Suprapubic skin (tissue), 4 donors: ENCODE measurements at places on chromosomes 5 and 9. TPM values are rescaled to one million over a fixed set of nuclear protein-coding genes. Genes with fewer than 3 reads are reported as not detected.

Gene PCDHGA9
- total RNA-seq = 4.9 TPM

Gene WNK2
- total RNA-seq = 49.6 TPM

Gene PDE6A
- 1.1 TPM for total RNA-seq

Gene NMUR2
- not detected for total RNA-seq

Gene SAP30L
- 16.1 TPM for total RNA-seq

Gene SLC6A7
- total RNA-seq = not detected

Gene GMCL2
- 0.49 TPM for total RNA-seq

Gene PCDHGB6
- 4.5 TPM for total RNA-seq

Gene IRX1
- total RNA-seq = 7.9 TPM

GRCh38 chr5:146015001-146015400, 78.6 kb downstream of the SH3RF2 start:
- DNase-seq = no peak
- H3K27me3 ChIP-seq = no peaks in the 10 kb centered on the region
- H3K27ac ChIP-seq = no peak overlapping the region
- H3K36me3 ChIP-seq = peaks cover 8% of the 10 kb centered on the region
- no peak overlapping the region for H3K4me3 ChIP-seq

- no peak overlapping the region for H3K27ac ChIP-seq
- peaks cover 16% of the 10 kb centered on the region for H3K4me1 ChIP-seq
- no peaks in the 10 kb centered on the region for H3K27me3 ChIP-seq
- H3K4me3 ChIP-seq = no peak overlapping the region
These were observed 155.8 kb upstream of the RETREG1 start for GRCh38 chr5:16772556-16772955.

- no peak overlapping the region for H3K4me3 ChIP-seq
- no peak overlapping the region for H3K27ac ChIP-seq
- H3K36me3 ChIP-seq = no peaks in the 10 kb centered on the region
These were observed 100.6 kb downstream of the PBX3 start for GRCh38 chr9:125847735-125848134.

DNA sequence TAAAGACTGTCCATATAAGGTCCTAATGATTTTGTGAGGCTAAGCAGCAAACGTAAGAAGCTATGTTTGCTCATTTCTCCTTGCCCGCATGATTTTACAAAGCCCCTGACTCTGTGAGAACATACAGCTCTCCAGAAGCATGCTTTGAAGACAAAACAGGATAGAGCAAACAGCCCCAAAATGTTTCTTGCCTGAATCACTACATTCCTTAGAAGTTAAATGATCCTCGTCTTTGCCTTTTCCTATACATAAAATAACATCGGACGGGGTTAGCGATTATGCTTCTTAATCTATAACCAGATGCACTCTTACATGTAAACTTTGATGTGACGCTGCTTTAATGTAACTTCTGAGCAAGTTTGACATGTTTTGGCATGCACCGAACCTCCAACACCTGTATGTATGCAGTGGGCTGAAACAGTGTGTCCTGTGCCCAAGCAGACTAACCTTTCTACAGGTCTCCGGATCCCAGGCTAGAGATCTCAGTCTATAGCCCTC, 353.7 kb downstream of the CETN3 start:
- no peaks in the 10 kb centered on the region for H3K36me3 ChIP-seq
- no peak for DNase-seq
- H3K4me1 ChIP-seq = no peaks in the 10 kb centered on the region
- H3K27ac ChIP-seq = no peak overlapping the region

- H3K27me3 ChIP-seq = no peaks in the 10 kb centered on the region
- DNase-seq = no peak
- no peak overlapping the region for H3K4me3 ChIP-seq
These were observed 20.0 kb downstream of the TMEFF1 start for GRCh38 chr9:100492952-100493351.

GRCh38 chr5:122715095-122715494, 59.8 kb upstream of the SNX2 start:
- H3K27me3 ChIP-seq = no peaks in the 10 kb centered on the region
- no peak for DNase-seq
- H3K4me3 ChIP-seq = no peak overlapping the region
- no peaks in the 10 kb centered on the region for H3K36me3 ChIP-seq
- H3K4me1 ChIP-seq = no peaks in the 10 kb centered on the region
- no peak overlapping the region for H3K27ac ChIP-seq

GRCh38 chr5:36641431-36641830, 35.0 kb downstream of the SLC1A3 start:
- H3K27ac ChIP-seq = no peak overlapping the region
- H3K4me1 ChIP-seq = no peaks in the 10 kb centered on the region
- H3K27me3 ChIP-seq = no peaks in the 10 kb centered on the region
- no peak for DNase-seq
- H3K36me3 ChIP-seq = no peaks in the 10 kb centered on the region
- no peak overlapping the region for H3K4me3 ChIP-seq

- H3K4me3 ChIP-seq = no peak overlapping the region
- H3K27me3 ChIP-seq = no peaks in the 10 kb centered on the region
- no peaks in the 10 kb centered on the region for H3K36me3 ChIP-seq
- H3K4me1 ChIP-seq = no peaks in the 10 kb centered on the region
These were observed 396.5 kb downstream of the ANXA1 start for GRCh38 chr9:73548201-73548600.

GRCh38 chr9:124475158-124475867, 25.1 kb downstream of the ADGRD2 start:
- peaks cover 10% of the 10 kb centered on the region for H3K4me1 ChIP-seq
- H3K36me3 ChIP-seq = no peaks in the 10 kb centered on the region
- no peak overlapping the region for H3K4me3 ChIP-seq
- no peak for DNase-seq

GRCh38 chr9:134204991-134205578, 40.7 kb upstream of the RNU6ATAC start:
- H3K4me1 ChIP-seq = peaks cover 10% of the 10 kb centered on the region
- H3K36me3 ChIP-seq = no peaks in the 10 kb centered on the region
- no peaks in the 10 kb centered on the region for H3K27me3 ChIP-seq
- peak; percentile 67 for DNase-seq
- H3K27ac ChIP-seq = no peak overlapping the region

DNA sequence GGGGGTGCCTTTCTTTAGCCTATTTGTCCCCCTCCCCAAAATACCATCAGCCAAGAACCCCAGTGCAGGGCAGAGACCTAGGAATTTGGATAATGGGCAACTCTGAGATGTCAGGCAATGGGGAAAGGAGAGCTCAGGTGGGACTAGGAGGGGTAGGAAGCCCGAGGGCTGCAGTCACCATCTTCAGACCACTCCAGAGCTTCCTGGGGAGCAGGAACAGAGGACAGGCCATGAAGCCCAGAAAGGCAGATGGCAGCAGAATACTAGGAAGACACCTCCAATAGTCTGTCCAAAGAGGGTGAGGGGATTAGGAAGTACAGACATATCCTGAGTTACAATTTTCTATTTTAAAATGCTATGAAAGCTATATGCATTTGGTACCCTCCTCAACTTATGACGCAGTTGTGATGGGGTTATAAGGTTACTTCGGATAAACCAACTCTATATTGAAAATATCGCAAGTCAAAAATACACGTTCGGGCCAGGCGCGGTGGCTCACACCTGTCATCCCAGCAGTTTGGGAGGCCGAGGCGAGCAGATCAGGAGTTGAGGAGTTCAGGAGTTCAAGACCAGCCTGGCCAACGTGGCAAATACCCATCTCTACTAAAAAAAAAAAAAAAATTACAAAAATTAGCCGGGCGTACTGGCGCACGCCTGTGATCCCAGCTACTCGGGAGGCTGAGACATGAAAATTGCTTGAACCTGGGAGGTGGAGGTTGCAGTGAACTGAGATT, 34.6 kb upstream of the IL17B start:
- H3K36me3 ChIP-seq = no peaks in the 10 kb centered on the region
- H3K27me3 ChIP-seq = no peaks in the 10 kb centered on the region
- no peak for DNase-seq
- peak overlapping the region; percentile 11 for H3K27ac ChIP-seq
- H3K4me3 ChIP-seq = no peak overlapping the region

- H3K4me3 ChIP-seq = no peak overlapping the region
- no peak for DNase-seq
- H3K27ac ChIP-seq = no peak overlapping the region
These were observed 2.3 kb upstream of the IARS1 start for GRCh38 chr9:92295827-92296258.

- no peak overlapping the region for H3K4me3 ChIP-seq
- DNase-seq = no peak
- H3K4me1 ChIP-seq = no peaks in the 10 kb centered on the region
- H3K27me3 ChIP-seq = no peaks in the 10 kb centered on the region
These were observed 53.1 kb upstream of the FCN2 start for GRCh38 chr9:134827559-134827958.

- no peak overlapping the region for H3K4me3 ChIP-seq
- no peak overlapping the region for H3K27ac ChIP-seq
- H3K4me1 ChIP-seq = peaks cover 8% of the 10 kb centered on the region
- H3K27me3 ChIP-seq = no peaks in the 10 kb centered on the region
These were observed 32.4 kb downstream of the WHRN start for GRCh38 chr9:114472765-114473446.

- no peaks in the 10 kb centered on the region for H3K27me3 ChIP-seq
- H3K36me3 ChIP-seq = peaks cover 54% of the 10 kb centered on the region
- no peaks in the 10 kb centered on the region for H3K4me1 ChIP-seq
- DNase-seq = no peak
- H3K27ac ChIP-seq = no peak overlapping the region
These were observed 18.7 kb downstream of the ANXA1 start for GRCh38 chr9:73170185-73170957.

GRCh38 chr9:131259432-131259898, 16.8 kb downstream of the FAM78A start:
- H3K27me3 ChIP-seq = no peaks in the 10 kb centered on the region
- peaks cover 18% of the 10 kb centered on the region for H3K36me3 ChIP-seq
- H3K4me1 ChIP-seq = peaks cover 19% of the 10 kb centered on the region
- H3K27ac ChIP-seq = no peak overlapping the region
- no peak overlapping the region for H3K4me3 ChIP-seq
- no peak for DNase-seq

DNA sequence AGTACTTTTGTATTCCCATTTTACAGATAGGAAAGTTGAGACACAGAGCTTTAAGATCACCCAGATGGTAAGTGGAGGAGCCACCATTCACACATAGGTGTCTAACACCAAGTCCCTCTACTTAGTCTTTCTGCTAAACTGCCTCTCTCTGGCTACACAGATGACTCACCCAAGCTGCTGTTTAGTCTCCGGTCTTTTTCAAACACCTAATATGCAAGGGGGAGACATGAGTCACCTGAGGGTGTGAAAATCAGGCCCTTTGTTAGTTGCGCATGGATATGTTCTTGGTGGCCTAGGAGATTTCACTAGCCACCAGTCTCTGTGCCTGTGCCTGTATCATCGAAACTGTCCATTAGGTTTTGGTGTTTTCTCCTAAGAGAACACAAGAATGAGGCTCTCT, 117.8 kb downstream of the MAST4 start:
- H3K4me1 ChIP-seq = peaks cover 16% of the 10 kb centered on the region
- H3K27ac ChIP-seq = no peak overlapping the region
- no peak for DNase-seq
- H3K36me3 ChIP-seq = no peaks in the 10 kb centered on the region
- no peak overlapping the region for H3K4me3 ChIP-seq

- no peaks in the 10 kb centered on the region for H3K27me3 ChIP-seq
- no peaks in the 10 kb centered on the region for H3K36me3 ChIP-seq
- no peak overlapping the region for H3K27ac ChIP-seq
- H3K4me3 ChIP-seq = no peak overlapping the region
- no peaks in the 10 kb centered on the region for H3K4me1 ChIP-seq
These were observed 63.1 kb downstream of the ABHD17B start for GRCh38 chr9:71847892-71848291.

GRCh38 chr9:129111528-129112151, 425 bp downstream of the PTPA start:
- H3K27me3 ChIP-seq = no peaks in the 10 kb centered on the region
- H3K27ac ChIP-seq = peak overlapping the region; percentile 91

- DNase-seq = no peak
- H3K4me1 ChIP-seq = no peaks in the 10 kb centered on the region
- no peaks in the 10 kb centered on the region for H3K36me3 ChIP-seq
- H3K4me3 ChIP-seq = no peak overlapping the region
These were observed 26.0 kb downstream of the ERP44 start for GRCh38 chr9:100072805-100073204.

- DNase-seq = no peak
- no peaks in the 10 kb centered on the region for H3K27me3 ChIP-seq
- H3K4me1 ChIP-seq = peaks cover 42% of the 10 kb centered on the region
These were observed 251.3 kb downstream of the GAS1 start for GRCh38 chr9:86695910-86696424.

DNA sequence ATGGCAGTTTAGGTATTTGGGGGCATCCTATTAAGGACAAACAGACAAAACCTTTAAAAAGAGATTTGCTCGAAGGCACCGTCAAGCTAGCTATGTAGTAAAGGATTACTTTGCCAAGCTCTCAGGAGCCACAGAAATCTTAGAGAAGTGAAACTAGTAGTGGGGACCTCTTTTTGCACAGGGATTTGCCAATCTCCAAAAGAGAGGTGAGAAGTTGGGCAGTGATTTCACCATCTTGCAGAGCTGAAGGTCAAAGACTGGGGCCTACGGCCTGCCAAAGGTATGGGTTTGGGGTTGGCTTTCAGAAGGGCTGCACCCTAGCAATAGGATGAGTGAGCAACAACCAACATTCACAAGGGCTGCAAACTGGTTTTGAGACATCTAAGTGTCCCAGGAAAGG, 1.6 kb upstream of the FCN1 start:
- H3K4me3 ChIP-seq = no peak overlapping the region
- peaks cover 31% of the 10 kb centered on the region for H3K27me3 ChIP-seq
- no peaks in the 10 kb centered on the region for H3K36me3 ChIP-seq
- no peaks in the 10 kb centered on the region for H3K4me1 ChIP-seq

GRCh38 chr9:131500377-131500776, 2.3 kb upstream of the POMT1 start:
- peaks cover 44% of the 10 kb centered on the region for H3K36me3 ChIP-seq
- H3K27me3 ChIP-seq = no peaks in the 10 kb centered on the region
- peak overlapping the region; percentile 27 for H3K27ac ChIP-seq
- no peak for DNase-seq
- no peak overlapping the region for H3K4me3 ChIP-seq

GRCh38 chr9:74035786-74036185, 461.3 kb upstream of the RORB start:
- DNase-seq = no peak
- H3K4me1 ChIP-seq = no peaks in the 10 kb centered on the region
- H3K27me3 ChIP-seq = no peaks in the 10 kb centered on the region
- no peak overlapping the region for H3K27ac ChIP-seq
- H3K4me3 ChIP-seq = no peak overlapping the region

GRCh38 chr9:75146229-75146628, 57.9 kb downstream of the OSTF1 start:
- no peaks in the 10 kb centered on the region for H3K27me3 ChIP-seq
- no peak overlapping the region for H3K27ac ChIP-seq
- no peak overlapping the region for H3K4me3 ChIP-seq
- no peaks in the 10 kb centered on the region for H3K4me1 ChIP-seq
- H3K36me3 ChIP-seq = peaks cover 70% of the 10 kb centered on the region

- no peak overlapping the region for H3K4me3 ChIP-seq
- peaks cover 8% of the 10 kb centered on the region for H3K4me1 ChIP-seq
- H3K36me3 ChIP-seq = no peaks in the 10 kb centered on the region
- DNase-seq = no peak
- no peaks in the 10 kb centered on the region for H3K27me3 ChIP-seq
- H3K27ac ChIP-seq = no peak overlapping the region
These were observed 291.2 kb downstream of the CWC27 start for GRCh38 chr5:65059681-65060598.

GRCh38 chr5:160213537-160213936, 15.8 kb upstream of the FABP6 start:
- no peaks in the 10 kb centered on the region for H3K36me3 ChIP-seq
- H3K27ac ChIP-seq = no peak overlapping the region
- no peaks in the 10 kb centered on the region for H3K27me3 ChIP-seq
- H3K4me3 ChIP-seq = no peak overlapping the region
- peaks cover 3% of the 10 kb centered on the region for H3K4me1 ChIP-seq
- no peak for DNase-seq
